Sciatic nerve (tissue), 2 donors: ENCODE measurements at places on chromosomes 6 and 20. TPM values are rescaled to one million over a fixed set of nuclear protein-coding genes. Genes with fewer than 3 reads are reported as not detected.

DNA sequence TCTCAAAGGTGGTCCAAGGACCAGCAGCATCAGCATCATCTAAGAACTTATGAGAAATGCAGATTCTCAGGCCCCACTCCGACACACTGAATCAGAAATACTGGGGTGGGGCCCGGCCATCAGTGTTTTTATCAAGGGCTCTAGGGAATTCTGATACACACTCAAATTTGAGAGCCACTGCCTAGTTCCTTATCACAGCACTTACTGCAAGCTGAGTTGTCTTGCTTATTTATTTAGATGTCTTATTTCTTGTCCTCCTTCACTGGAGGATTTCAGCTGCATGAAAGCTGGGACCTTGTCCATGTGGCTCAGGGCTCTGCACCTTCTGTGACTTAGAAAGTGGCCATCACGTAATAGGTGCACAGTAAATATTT lies 139.4 kb upstream of the RREB1 start:
- peak; percentile 1 for DNase-seq

DNA sequence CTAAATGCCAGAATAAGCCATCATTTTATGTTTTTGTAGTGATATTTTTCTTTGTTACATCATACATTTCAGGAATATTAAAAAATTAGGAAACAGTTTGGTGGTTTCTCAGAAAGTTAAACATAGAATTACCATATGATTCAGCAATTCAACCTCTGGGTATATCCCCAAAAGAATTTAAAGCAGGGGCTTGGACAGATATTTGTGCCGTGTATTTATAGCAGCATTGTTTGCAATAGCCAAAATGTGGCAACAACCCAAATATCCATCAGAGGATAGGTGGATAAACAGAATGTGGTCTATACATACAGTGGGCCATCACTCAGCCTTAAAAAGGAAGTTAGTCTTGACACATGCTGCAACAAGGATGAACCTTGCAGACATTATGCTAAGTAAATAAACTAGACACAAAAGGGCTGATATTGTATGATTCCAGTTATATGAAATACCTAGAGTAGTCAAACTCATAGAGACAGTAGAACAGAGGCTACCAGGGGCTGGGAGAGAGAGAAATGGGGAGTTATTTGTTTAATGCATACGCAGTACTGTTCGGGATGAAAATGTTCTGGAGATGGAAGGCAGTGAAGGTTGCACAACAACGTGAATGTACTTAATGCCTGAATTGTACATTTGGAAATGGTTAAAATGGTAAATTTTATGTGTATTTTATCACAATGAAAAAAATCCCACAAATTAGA lies 18.9 kb upstream of the TRAF3IP2 start:
- DNase-seq, result no peak

GRCh38 chr6:43657221-43657802 lies 12.5 kb downstream of the RSPH9 start:
- no peak for DNase-seq

GRCh38 chr6:1615151-1615852 lies 5.6 kb downstream of the FOXC1 start:
- DNase-seq, result no peak

RTN4IP1 gene
- 5.5 TPM for total RNA-seq

- DNase-seq, result no peak
Measured at GRCh38 chr6:142474531-142475289, 172.9 kb downstream of the ADGRG6 start.

TULP1 gene
- not detected for total RNA-seq
